ENCODE measurements at places on chromosomes 6 and 20.

DNA sequence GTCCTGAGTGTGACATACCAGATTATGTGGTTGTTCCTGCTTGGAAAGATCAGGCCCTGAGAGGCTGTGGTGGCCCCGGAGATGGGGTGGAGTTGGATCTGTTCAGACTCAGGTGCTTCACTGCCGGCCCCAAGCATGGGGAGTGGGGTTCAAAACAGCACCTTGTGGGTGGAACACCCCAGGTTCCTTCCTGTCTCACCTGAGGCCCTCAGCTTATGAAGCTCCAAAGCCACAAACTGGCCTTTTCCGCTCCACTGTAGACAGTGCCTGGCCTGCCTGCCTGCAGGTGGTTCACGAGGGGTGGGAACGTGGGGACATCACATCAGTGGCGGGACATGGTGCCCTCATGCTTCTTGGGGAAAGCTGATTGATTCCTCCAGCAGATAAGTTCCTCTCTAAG lies 146.4 kb downstream of the TAF4 start:
- DNase-seq, result no peak

GRCh38 chr6:78380541-78380940 lies 486.8 kb upstream of the IRAK1BP1 start:
- no peak for DNase-seq

- no peak for DNase-seq
Measured at GRCh38 chr6:137247724-137248123, 28.5 kb upstream of the IFNGR1 start.

- no peak for DNase-seq
Measured at GRCh38 chr20:3479759-3480615, 9.2 kb downstream of the ATRN start.

- no peak for DNase-seq
Measured at GRCh38 chr6:17059850-17060249, 42.0 kb upstream of the STMND1 start.

DNA sequence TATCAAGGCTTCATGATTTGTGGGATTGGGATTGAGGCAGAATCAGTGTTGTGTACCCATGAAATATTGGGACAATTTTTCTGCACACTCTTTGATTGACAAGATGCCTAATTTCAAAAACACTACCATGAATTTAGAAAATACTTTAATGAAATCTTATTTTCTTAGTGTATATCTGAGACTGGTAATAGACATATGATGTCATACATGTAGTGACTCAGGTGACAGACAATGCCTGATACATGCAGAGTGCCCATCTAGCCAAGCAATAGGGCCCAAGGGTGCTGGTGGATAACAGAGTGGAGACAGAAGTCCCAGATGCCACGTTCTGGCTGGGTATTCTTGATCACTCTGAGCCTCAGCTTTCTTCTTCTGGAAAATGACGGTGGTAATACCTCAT lies 279.6 kb upstream of the ARID1B start:
- DNase-seq, result no peak
